ENCODE measurements at places on chromosomes 2 and 18.

GRCh38 chr2:37421686-37422085 lies 77.3 kb downstream of the QPCT start:
- DNase-seq: no peak

GRCh38 chr18:48308755-48309575 lies 100.2 kb downstream of the ZBTB7C start:
- no peak for DNase-seq

- no peak for DNase-seq
These were observed 831.0 kb upstream of the ACVR2A start for GRCh38 chr2:147013696-147014392.

GRCh38 chr2:79327460-79327859 lies 167.9 kb upstream of the REG3A start:
- no peak for DNase-seq

DNA sequence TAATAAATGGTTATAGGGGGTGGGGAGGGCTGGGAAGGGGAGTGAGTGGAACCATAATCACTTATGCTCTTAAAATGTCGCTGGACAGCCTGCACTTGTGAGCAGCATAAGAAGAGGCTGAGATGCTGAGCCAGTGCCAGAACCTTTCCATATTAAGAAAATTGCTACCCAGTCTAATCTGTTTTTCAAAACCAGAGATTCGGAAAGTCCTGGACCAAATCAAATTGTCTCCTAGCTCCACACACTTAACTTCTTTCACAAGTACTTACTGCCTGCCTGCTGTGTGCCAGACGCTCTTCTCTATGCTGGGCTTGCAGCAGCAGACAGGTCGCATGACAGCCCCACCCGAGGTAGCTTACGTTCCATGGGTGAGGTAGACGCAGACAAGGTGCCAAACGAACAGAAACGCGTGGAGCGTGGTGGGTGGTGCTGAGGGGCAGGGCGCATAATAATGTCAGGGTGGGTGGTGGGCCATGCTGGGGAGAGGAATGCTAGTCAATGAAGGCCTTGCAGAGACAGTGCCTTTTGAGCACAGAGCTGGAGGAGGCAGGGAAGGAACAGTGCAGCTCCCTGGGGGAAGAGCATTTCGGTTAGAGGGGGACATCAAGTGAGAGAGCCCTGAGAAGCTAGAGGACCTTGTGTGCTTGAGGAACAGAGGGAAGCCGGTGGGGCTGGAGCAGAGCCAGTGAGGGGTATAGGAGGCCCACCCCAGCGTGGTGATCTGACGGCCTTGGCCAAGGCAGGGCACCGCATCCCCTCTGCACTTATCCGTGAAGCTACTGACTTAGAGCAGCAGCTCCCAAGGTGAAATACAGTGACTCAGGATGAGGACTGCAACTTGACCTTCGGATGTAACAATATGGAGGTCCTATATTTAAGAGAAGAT lies 123.5 kb upstream of the DAPL1 start:
- no peak for DNase-seq

GRCh38 chr2:14944562-14945346 lies 312.2 kb downstream of the LRATD1 start:
- no peak for DNase-seq

DNA sequence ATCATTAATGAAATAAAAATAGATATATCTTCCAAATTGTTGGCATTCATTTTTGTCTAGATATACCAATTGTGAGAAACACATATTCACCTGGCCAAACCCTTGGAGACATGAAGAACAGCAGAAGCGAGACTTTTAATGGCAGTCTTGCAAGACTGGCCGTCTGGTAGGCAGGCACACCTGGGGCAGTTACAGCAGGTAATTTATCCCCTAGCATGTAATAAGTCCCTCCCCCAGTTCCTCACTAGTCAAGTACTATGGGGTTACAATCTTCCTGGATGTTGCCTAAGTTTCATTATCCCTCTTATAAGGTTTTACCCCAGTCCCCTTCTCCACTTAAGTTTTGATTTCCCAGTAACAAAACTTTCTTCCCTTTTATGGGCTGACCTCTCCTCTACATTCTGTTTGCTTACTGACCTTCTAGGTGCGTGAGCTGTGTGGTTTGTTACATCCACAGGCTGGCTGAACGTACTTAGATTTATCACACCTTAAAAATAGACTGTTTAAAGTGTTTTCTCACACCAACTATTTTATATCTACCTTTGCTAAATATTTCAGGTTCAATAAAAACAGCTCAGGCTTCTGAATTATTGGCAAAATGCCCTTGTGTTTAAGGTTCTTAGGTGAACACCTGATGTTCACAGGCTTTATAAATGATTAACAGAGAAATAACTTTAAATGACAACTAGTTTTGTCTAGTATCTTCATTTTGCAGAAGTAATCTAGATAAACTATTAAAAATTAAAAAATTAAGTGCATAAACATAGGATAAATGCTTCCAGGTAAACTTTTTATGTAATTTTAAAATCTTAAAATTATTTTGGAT lies 365.0 kb upstream of the TFPI start:
- DNase-seq: no peak

- DNase-seq: no peak
These were observed 46.4 kb downstream of the UXS1 start for GRCh38 chr2:106147665-106148064.

DNA sequence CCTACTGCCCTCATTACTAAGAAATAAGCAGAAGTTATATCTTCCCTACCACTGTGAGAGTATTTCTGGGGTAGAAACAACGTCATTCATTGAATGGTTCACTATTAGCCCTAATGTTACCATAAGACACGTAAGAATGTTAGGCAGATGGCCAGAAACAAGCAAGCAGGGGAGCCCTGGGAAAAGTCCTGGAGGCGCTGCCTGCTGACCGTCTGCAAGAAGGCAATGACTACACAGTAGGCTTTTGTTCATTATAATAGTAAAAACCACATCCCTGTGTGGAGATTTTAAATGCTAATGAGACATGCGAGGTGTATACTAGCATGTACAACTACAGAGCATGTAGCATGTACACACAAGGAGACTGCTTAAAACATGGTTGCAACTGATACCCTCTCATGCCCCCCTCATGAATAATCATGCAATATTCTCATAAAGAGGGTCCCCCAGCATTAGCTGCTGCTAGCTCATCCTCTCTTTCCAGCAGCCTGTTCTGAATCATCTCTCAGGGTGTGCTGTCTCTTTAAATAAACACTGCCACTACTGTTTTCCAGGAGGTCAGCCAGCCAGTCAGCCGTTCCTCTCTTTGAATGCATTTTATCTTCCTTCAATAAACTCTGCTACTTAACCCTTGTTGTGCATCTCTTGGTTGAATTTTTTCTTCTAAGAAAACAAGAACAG lies 23.6 kb downstream of the SUCLG1 start:
- DNase-seq: no peak

- DNase-seq: peak; percentile 86
These were observed 993 bp downstream of the RBMS1 start for GRCh38 chr2:160492401-160493226.

All from psoas muscle (tissue), 8 donors.